ENCODE measurements at places on chromosomes 3 and 15.

- DNase-seq: no peak
Observed at GRCh38 chr3:89332793-89333192, 225.4 kb downstream of the EPHA3 start.

DNA sequence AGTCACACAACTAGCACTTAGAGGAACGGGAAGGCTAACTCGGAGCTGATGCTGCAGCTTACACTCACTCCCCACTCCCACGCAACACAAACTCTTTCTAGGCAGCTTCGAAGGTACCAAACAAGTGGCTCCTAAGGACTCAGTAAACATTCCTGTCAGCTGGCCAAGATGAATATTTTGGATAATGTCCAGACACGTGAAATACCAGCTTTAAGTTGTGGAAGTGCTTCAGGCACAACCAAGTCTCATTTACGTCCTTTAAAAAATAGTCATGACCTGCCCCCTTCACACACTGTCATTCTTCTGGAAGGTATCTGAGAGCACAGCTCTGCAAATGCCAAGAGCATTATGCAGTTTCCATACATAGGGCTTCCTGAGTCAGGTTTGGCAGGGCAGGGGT lies 1005.9 kb upstream of the CFAP20DC start:
- DNase-seq: no peak

- DNase-seq: no peak
Observed at GRCh38 chr15:66850078-66850991, 148.3 kb downstream of the SMAD6 start.

DNA sequence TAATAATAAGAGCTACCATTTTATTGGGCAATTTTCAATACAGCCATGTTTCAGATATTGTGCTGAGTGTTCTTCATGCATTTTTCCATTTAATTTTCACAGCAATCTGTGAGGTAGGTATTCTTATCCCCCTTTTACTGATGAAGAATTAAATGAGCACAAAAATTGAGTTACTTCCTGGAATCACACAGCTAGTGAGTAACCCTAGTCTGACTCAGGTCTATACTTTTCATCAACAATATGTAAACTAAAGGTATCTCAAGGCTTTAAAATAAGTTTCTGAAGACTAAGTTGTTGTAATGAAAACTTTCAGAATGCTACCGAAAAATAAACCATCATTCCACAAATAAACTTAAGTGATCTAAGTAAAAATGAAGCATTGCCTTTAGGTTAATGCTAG lies 22.3 kb downstream of the HACD2 start:
- no peak for DNase-seq

DNA sequence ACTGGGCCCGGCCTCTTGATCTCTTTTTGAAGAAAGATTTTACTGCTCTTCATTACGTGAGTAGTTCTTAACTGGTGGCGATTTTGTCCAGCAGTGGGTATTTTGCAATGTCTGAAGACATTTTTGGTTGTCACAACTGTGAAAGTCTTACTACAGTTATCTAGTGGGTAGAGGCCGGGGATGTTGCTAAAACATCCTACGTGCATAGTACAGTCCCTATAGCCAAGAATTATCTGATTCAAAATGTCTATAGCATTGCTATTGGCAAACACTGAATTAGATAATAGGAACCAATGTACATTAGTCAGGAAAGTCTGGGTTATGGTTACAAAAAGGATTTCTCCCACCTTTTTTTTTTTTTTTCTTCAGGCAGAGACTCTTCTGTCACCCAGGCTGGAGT lies 38.1 kb downstream of the FOXL2 start:
- DNase-seq: no peak

DNA sequence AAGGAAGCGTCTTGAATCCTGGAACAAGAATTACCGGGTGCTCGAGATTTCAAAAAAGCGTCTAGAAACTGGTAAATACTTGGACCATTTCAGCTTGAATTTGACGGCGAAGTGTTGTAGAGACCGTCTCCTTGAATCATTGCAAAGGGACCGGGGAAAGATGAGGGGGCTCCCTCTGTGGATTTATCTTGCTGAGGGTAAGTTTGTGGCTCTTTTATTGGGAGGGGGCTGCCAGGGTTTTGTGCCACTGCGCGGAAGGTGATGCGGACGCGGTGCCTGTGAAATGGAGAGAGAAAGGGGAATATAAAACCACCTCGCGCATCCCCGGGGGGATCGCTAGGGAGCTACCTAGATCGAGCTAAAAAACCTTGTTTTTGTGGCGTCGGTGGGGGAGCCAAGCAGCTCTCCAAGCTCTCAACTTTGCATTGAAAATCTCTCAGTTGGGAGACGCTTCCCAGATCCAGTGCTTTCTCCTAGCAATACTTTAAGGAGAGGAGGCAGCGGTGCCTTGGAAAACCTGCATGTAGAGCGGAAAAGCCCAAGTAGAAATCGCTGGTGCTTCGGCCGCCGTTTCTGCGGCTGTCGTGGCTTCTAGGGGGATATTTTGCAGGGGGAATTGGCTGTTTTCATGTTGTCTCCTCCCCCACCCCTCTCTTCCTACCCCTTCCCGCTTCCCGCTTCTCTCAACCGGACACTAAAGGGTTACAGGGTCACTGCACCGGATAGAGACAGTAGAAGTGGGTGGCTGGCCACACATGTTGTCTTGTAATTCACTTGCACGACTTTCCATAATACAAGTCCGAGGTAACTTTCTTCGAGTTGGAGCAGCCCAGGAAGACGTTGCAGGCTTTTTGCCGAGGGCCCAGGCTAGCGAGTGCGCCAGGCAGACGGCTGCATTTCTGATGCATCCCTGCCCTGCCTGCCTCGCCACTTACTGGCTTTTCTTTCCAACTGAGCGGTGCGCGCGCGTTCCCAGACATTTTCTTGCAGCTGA lies 187.6 kb downstream of the NLGN1 start:
- peak; percentile 63 for DNase-seq

DNA sequence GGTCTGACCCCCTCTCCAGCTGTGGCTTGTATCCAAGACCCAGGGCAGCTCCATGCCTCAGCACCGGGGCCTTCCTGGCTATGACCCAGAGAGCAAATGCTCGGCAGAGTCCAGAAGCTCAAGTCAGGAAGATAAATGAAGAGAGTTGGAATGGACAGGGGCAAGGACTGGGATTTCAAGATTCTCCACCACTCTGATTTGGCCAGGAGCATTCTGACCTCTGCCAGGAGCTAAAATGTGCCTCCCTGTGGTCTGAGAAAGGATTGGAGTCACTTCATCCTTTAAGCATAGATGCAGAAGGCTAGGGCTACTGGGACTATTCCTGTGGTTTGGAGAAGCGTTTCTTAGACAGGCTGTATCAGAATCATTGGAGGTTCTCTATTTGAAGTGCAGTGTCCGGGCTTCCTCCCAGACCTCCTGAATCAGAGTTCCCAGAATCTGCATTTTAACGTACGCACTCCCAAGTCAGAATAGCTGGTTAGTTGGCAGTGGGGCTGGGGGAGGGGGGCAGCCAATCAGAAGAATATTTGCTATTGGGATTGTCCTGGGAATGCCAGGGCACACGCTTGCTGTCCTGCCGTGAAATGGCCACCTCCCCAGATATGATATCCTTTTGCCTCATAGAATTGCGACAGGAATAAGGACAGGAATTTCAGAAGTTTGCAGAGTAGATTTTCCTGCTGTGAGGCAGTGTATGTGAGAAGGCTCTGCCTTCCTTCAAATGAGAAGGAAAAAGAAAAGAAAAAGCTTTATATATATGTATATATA lies 57.4 kb downstream of the HRH1 start:
- DNase-seq: peak; percentile 69

DNA sequence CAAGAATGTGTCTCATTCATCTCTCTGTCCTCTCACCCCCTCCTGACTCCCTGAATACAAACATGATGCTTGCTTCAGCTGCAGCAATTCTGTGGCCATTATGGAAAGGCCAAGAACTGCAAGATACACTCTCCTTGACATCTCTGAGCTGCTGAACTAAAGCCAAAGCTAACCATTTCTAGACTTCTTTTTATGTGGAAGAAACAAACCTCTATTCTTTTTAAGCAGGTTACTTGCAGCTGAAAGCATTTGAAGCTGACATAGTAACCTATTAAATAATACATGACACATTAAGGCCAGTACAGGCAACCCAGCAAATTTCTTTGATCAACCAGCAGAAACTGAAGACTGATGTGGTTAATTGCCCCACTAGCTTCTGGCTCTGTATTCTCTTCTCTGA lies 17.5 kb downstream of the FHIT start:
- DNase-seq: no peak

DNA sequence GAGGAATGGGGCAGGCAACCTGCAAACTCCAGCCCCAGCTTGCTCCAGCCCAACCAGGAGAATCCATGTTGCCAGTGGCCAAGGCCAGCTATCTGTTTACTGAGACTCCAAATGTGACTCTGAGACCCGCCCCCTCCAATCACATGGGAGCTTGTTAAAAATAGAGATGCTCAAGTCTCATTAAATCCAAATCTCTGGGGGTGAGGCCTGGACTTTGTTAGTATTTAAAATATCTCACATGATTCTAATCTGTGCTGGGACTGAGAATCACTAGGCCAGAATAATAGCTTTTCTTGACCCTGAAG lies 224.2 kb upstream of the TBL1XR1 start:
- no peak for DNase-seq

DNA sequence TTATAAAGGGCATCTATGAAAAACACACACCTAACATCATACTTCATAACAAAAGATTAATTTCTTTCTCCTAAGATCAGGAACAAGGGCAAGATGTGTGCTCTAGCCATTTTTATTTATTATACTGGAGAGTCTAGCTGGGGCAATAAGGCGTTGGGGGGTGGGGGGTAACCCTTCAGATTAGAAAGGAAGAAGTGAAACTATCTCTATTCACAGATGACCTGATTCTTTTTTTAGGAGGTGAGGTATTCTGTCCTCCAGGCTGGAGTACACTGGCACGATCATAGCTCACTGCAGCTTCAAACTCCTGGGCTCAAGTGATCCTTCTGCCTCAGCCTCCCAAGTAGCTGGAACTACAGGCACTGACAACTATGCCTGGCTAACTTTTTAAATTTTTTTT lies 89.5 kb upstream of the MANF start:
- no peak for DNase-seq

GRCh38 chr3:112814266-112814665 lies 32.4 kb downstream of the CD200R1L start:
- peak; percentile 58 for DNase-seq

GRCh38 chr15:69610277-69610676 lies 157.7 kb downstream of the RPLP1 start:
- no peak for DNase-seq

- no peak for DNase-seq
Observed at GRCh38 chr3:122091602-122092295, 36.6 kb downstream of the CD86 start.

GRCh38 chr15:59847968-59848367 lies 156.1 kb upstream of the FOXB1 start:
- no peak for DNase-seq

- DNase-seq: no peak
Observed at GRCh38 chr15:55685286-55685685, 57.7 kb downstream of the PRTG start.

- no peak for DNase-seq
Observed at GRCh38 chr3:157104928-157105652, 54.9 kb downstream of the CCNL1 start.

DNA sequence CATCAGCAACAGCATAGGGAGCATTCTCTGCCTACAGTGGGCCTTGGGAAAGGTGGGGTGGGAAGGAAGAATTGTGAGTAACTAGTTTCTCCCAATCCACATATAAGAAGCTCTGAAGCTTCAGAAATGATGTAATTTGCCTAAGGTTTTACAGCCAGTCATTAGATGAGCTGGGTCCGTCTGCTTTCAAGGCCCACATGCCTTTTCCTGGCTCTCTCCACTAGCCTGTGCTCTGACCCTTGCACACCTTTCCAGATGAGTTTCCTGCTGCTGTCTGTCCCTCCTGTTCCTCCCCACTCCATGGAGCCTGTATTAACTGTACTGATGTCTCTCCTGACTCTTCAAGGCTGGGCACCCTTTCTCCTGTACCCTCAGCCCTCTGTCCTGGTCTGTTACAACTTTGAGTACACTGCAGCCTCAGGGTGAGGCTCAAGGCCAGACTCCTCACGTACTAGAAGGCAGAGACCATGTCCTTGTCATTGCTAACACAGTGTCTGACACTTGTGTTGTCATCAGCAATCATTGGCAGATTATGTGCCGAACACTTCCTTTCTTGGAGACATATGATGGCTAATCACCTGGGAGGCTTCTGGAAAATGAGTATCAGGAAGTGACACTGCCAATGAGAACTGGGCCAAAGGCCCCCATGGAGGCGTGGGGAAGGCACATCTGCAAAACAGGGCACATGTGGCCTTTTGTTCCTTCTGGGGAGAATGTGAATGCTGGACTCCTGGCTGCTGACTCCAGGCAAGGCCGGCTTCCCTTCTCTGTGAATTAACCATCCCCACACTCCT lies 6.6 kb downstream of the TM6SF1 start:
- DNase-seq: no peak

GRCh38 chr15:74307827-74308811 lies 59.3 kb downstream of the CYP11A1 start:
- peak; percentile 86 for DNase-seq

DNA sequence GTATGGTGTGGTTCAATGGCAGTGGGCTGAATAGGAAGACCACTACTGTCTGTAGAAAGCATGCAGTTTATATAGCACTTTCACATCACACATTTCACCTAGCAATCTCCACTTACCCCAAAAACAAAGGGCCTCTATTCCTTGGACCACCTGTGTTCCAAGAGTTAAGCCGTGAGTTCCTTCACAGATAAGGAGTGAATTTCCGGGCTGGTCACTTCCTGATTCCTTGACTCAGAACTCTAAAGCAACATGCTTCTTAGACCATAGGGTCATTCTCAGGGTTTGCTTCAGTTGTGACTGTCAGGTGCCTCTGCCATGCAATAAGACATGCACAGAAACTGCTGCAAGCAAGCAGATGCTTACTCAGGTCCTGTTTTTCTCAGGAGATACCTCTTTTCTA lies 588.5 kb upstream of the TGFBR2 start:
- no peak for DNase-seq

GRCh38 chr3:72661115-72661457 lies 187.2 kb downstream of the SHQ1 start:
- peak; percentile 94 for DNase-seq

- peak; percentile 23 for DNase-seq
Observed at GRCh38 chr15:30043211-30043655, 39.5 kb upstream of the GOLGA8J start.

- no peak for DNase-seq
Observed at GRCh38 chr3:6825524-6825923, 35.4 kb upstream of the GRM7 start.

GRCh38 chr3:141643391-141643790 lies 94.7 kb upstream of the RNF7 start:
- DNase-seq: peak; percentile 52

DNA sequence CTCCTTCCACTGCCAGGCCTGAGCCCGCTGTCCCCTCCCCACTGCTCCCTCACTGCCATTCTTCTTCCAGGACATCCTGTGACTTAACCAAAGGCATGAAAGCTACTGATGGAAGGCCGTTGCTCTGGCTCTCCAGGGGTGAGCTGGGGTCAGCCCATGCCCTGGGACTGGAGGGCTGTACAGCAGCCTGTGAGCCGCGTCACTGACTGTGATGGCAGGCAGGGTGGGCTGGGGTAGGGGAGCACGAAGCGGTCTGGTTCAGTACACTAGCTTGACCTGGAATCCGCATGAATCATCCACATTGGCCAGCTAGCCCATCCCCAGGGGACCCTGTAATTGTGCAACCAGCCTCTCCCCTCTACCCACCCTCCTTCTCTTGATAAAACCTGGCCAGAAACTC lies 30.8 kb downstream of the CORO2B start:
- no peak for DNase-seq
